CD4-positive, alpha-beta T cell treated with Interleukin-4 for 4 hours (primary cell): ENCODE measurements at places on chromosomes 16 and 17.

DNA sequence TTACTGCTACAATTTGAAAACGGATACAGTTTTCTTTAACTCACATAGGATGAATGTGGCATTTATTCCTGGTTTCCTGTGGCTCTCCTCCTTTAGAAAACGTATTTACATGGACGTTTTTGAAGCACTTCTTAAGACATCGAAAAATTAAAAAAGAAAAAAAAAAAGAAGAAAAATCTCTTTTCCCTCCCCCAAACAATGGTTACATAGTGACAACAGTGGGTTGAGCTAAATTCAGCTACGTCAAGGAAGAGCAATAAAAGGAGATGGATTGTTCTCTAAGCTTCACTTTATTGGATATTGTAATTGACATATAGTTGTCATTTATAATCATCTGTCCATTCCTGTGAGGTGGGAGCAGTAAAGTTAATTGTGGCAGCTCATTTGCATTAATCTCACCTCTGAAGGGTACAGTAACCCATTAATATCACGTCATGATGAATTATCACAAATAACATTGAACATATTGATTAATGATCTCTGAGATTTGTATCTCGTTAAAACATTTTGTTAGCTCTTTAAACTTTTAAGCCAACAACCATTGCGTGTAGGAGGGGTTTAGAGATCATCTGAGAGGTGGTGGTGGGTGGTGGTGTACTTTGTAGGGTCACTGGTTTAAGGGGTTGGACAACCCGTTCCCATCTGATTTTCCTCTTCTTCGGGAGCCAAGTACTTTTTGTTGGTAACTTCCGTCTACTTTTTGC is 184.2 kb downstream of the WWOX start:
- DNase-seq, result no peak

- DNase-seq, result no peak
Measured at GRCh38 chr17:76943202-76943601, 75.0 kb downstream of the MGAT5B start.

DNA sequence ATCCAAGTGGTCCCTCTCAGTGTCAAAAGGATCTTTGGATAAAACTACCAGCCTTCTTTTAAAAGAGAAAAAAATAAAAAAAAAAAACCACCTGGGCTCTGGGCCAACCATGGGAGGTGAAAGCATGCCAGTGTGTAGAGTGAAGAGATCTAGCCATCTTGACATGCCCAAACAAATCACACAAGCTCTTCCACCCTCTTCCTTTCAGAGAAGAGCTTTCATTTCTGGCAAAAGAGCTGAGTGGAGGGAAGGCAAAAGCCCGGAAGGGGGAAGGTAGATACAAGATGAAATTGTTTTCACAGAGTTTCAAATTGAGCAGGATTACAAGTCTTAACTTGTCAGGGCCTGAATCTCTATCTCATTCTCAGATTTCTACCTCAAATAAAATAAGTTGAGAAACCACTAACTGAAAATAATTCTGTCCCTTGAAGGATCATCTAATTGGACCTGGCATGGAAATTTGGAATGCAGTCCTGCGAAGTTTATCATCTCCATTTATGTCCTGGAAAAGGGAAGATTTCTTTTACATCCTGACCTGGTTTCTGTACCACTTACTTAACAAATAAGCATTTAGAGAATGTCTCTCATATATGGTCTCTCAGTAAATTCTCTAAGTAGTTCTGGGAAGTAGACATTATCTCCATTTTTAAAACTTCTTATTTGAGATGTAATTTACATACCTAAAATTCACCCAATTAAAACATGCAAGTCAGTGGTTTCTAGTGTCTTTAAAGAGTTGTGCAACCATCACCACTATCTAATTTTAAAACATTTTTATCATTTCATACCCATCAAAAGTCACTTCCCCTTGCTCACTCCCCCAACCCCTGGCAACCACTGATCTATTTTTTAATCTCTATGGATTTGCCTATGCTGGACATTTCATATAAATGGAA is 93.7 kb downstream of the TANGO6 start:
- DNase-seq, result no peak

DNA sequence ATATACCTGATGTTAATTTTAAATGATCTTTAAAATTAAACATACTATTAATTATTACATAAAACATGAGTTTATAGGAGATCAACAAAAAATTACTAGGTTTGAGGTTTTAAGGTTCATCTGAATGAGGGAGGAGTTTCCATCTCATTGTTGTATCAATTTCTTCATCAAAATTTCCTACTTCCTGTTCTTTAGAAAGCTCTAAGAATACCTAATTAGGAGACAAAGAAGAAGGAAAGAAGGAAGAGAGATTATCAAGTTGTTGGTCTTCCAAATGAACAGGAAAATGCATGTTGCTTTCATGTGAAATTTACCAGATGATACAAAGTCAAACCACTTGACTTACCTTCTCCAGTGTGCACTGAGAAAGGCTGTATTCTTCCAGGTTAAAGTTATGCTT is 18.1 kb upstream of the ABCA9 start:
- DNase-seq, result no peak

GRCh38 chr17:2292100-2292499 is 11.5 kb downstream of the SMG6 start:
- DNase-seq, result no peak

DNA sequence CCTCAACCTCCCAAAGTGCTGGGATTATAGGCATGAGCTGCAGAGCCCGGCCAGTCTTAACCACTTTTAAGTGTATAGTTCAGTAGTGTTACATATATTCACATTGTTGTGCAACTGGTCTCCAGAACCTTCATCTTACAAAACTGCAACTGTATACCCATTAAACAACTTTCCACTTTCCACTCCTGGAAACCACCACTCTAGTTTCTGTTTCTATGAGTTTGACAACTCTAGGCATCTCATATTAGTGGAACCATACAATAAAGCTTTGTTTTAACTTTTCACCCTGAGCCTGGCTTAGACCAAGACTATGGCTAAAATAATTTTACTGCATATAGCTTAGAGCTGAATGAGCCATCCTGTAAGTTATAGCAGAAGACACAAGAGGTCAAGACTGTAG is 108.0 kb upstream of the GOT2 start:
- no peak for DNase-seq

DNA sequence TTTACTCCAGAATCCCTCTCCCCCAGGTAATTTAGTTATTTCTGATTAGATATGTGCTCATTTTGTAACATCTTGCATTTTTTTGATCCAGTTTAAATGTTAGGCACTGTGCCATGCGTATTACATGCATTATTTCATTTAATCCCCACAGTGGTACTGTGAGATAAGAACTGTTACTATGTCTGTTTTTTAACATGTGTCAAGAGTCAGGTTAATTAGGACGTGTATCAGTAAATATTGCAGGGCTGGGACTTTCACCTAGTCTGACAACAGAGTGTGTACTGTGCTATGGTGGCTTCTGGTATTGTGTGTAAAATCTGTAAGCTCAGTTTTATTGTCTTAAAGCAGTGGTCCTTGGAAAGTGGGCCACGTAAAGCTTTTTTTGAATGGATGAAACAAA is 10.6 kb downstream of the RSPRY1 start:
- DNase-seq, result no peak

- no peak for DNase-seq
Measured at GRCh38 chr17:69853541-69854224, 221.3 kb upstream of the KCNJ16 start.

DNA sequence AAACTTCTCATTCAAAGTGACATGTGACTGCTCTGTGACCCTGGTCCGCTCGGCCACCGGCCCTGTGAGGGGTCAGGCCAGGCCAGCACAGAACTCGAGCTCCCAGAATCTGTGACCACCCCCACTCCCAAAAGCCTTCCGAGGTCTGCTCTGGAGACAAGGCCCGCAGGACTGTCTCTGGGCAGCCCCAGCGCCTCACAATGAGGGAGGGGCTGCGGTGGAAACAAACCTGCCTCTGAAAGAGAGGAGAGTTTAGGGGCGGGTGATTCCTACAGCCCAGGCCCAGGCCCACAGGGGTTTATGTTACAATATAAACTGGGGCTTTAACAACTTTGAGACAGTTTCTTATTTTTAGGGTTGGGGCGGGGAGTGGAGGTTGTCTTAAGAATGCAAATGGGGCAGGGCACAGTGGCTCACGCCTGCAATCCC is 19.9 kb downstream of the IGFBP4 start:
- no peak for DNase-seq

DNA sequence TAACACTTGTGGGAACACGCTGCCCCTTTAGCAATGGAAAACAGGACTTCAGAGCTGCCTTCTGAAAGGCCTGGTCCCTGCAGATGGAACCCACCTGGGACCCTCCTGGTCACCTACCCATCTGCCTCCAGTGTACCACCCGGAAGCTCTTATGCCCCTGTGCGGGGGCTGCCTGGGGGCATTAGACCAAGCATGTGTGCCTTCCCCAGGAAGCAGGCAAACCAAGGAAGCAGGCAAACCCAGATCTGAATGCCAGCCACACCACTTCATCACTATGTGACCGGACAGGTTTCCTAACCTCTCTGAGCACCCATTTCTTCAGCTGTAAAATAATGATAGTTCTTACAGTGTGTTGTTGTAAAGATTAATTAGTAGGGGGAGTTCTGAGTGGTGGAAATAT is 20.8 kb upstream of the LRRC37A3 start:
- DNase-seq, result no peak

DNA sequence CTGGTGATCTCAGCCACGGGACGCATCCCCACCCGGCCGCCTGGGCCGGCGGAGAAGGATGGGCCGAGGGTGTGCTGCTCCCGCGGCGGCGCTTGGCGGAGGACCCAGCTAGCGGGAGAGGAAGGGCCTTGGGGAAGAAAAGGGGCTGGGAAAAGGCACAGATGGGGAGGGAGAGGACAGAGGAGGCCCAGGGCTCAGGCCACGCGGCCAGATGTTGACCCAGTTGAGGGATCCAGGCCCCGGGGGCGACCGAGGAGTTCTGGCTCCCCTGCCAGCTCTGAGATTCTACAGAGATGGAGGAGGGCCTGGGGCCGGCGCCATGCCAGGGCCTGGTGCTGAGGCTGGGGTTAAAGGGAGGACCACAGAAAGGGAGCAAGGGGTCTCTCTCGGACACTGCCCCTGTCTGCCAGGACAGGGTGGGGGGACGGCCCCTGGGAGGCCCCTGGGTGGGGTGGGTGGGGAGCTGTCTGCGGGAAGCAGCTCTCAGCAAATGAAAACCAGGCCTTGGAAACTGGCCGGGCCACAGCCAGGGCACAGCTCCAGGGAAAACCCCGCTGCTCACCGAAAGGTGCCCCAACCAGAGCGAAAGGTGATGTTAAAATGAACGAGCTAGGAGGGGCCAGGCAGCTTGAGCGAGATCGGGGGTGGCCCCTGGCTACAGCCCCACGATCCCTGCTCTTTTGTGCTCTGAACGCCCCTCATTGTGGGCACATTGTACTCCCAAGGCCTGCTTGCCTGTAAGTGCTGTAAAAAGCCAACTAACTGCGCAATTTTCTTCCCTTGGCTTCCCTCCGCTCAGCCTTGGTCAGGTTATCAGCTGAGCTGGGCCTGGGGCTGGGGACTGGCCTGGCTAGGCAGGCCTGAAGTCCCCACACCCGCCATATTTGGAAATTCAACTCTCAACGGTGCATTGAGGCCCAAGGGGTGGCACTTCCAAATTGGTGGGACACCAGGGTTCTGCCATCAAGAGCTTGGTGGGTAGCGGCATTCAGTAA is 191.4 kb downstream of the ZNF423 start:
- no peak for DNase-seq

DNA sequence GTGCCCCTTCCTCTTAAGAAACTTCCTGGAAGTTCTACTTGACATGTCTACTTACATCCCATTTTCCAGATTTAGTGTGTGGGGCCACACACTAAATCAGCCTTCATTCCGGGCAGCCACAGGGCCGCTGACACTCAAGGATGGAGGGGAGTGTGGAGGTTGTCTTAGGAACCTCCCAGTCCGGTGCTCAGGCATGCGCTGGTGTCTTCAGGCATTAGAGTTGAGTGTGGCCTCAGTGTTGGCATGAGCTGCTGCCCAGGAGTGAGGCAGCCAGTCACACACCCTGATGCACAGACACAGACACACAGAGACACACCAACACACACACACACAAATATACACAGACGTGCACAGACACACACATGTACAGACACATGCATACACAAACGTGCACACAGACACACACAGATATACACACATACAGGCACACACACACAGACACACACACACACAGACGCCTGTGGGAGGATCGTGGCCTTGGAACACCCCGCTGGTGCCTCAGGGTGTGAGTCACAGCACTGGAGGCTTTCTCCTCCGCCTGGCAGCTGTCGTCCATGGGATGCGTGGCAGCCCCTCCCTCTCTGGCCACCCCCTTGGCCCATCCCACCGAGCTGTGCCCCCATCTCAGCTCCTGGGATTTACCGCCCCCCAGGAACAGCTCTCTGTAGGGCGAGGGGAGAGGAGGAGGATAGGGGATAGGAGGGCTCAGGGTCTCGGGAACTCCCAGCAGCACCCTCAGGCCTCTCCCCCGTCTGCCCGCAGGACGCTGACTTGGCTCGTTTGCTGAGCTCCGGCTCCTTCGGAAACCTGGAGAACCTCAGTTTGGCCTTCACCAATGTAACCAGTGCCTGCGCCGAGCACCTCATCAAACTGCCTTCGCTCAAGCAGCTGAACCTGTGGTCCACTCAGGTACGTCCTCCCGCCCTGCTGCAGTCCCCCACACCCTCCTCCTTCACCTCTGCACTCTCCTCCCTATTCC is 75.6 kb upstream of the PLCG2 start:
- DNase-seq, result no peak
